Type B pancreatic cell (in vitro differentiated cells): ENCODE measurements at places on chromosomes 5 and 9.

DNA sequence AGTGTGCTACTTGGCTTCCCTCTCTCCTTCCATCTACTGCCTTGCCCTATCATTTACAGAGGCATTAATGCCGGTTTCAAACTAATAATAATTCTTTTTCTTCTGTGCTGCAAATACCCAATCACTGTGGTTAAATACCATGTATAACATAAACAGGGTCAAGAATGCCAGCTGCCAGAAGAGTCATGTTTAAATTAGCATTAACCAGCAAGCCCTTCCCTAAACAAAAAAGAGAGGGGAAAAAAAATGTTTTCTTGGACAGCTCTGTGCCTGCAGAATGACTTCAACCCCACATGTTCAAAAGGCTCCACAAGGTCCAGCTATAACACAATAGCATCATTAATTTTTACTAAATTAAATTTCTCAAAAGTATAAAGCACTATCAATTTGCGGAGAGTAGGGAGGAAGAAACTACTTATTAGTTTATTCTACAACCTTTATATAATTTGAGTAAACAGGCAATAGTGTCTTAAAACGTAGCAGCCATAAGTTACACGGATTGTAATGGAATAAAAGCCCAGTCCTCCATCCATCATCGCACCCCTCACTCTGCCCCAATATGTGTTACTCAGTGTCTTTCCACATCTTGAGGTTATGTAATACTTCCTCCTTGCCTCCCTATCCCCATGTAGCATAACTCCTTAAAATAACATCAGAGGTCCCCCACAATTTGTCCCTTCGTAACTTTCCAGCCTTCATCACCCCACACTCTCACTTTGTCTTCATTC lies 3.9 kb downstream of the LPAR1 start:
- DNase-seq: no peak

GRCh38 chr9:111069183-111069582 lies 30.9 kb upstream of the LPAR1 start:
- no peak for DNase-seq

GRCh38 chr5:58133631-58134296 lies 326.1 kb downstream of the PLK2 start:
- no peak for DNase-seq

DNA sequence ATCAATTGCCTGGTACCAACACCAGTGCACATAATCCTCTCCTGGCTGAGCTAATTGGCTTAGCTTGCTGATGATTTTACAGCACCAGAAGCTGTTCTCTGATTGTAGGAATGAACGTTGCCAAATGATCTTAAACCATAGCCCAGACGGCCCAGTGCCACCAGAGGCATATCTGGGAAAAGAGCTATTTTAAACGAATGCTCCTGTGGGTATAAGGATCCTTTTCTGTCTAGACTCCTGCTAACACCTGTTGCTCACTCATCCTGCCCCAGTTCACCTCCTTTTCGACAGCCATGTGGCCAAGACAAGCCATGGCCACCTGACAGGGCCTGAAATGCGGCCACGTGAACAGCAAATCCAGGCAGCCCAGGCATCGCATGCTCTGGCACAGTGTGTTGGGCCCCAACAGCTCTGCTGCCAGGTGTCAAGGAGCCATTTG lies 289.9 kb upstream of the SLC30A5 start:
- DNase-seq: no peak

- DNase-seq: no peak
Measured at GRCh38 chr9:122228568-122229484, at the start of gene LHX6. Gene LHX6, minus strand, starts transcription at chr9:122228957. Its CDS starts 217 bp downstream, at chr9:122228740.

DNA sequence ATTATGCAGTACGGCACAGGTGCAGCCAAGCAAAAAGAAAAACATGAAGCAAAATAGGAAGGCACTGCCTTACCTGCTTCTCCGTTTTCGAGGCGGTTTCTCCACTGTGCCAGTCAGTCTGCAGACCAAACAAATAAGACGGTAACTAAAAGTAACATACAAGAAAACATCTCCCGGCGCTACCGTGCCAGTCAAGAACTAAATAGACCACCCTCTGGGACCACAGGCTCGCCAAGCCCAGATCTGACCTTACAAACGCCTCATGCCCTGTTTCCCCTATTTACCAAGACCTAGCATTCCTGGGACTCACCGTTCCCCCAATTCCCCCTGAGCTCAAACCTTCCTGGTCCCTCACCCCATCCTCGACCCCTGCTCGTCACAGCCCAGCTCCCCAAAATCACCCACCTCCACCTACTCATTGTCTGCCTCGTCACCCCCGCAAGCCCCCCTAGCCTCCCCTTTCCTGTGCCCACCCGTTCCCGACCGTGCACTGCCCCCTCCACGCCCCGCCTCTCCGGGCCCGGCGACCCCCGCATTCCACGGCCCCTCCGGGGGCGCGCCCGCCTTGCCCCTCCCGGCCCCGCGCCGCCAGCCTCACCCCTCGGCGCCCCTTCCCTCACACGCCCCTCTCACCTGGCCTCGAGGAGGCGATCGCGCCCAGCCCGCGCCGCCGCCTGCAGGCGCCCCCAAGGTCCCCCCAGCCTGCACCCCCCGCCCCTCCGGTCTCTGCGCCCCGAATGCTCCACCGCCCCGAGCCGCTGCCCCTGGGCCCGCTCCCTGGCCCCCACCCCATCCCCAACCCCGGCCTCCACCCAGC lies 560 bp downstream of the SCAI start:
- DNase-seq: peak; percentile 70

DNA sequence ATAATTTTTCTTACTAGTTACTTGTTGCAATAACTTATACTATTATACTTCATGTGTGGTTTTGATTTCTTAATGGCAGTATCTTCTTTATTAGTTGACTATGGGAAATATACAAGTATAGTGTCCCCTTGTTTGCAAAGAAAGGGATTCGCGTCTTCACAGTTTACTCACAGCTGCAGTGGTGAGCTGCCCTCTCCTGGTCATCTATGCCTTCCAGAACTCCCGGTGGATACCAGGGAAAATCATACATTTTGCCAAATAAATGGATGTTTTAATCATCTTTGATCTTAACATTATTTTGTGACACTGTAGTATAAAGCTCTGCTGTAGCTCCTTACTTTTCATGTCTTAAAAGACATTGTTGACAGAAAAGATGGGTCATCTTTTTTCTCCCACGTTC lies 142.0 kb downstream of the ZCCHC7 start:
- no peak for DNase-seq
